Fibroblast of skin of back (primary cell): ENCODE measurements at places on chromosomes 11 and 22.

DNA sequence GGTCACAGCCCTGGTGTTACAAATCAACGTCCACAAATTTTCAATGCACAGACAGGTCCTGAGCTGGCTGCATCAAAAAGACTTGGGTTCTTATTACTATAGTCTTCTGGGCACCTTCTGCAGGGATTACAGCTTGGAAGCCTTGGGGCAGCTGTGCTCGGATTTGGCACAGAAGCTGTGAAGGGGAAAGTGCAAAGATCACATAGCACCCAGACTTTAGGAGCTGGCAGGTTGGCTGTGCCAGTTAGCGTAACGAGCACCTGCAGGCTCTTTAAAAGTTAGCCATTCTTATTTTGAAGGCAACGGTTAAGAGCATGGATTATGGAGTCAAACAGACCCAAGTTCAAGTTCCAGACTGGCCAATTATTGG is 100.4 kb downstream of the ARL14EP start:
- no peak for DNase-seq

- no peak for DNase-seq
Observed at GRCh38 chr22:50573491-50574382, 4.5 kb downstream of the CPT1B start.

- DNase-seq: no peak
Observed at GRCh38 chr11:117669062-117669461, 128.0 kb downstream of the DSCAML1 start.

GRCh38 chr11:105448703-105449079 is 161.2 kb upstream of the GRIA4 start:
- no peak for DNase-seq

DNA sequence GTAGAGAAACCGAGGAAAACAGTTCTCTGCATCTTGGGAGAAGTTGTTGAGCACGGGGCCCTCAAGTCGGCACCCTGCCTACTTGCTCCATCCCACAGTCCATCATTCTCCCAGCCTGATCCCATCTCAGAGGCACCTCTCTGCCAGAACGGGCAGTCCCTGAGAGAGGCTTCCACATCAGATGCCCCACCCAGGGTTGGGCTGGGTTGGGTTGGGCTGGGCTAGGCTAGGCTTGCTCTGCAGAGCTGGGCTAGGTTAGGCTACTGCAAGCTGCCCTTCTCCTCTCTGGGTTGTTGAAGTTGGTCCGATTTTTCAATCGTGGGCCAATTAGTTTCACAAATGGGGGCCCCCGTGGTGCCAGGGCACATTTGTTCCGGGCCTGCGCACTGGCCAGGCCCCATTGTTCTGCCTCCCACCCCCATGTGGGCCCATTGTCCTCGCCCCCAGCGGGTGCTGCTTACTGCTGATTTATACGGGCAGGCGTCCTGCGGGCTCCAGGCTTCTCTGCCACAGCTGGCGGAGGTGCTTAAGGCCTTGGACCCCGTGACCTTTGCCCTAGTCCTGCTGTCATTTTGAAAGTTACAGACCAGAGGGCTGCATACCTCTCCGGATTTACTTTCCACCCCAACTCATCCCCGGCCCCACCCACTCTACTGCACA is 63.7 kb upstream of the NNMT start:
- DNase-seq: no peak

DNA sequence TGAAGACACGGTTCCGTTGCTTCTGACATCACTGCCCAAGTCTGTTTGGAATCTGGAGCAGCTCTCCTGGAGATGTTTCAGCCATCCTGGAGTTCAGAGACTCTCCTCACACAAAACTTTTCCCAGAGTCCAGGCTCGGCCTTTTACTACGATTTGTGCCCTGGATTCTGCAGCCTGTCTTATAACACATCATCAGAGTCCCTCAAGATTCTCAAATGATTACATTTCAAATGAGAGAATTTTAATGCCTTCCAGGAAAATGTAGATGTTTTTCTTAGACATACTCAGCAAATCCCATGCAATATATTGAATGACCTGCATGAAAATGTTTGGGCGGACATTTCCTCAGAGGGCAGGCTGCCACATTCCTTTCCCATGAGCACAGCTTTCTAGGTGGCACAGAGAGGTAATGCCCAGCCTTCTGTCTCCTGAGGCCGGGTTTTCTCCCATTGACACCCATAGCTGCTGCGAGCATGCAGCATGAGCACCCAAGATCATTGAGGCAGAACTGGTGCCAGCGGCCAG is 129.1 kb downstream of the SNX19 start:
- DNase-seq: peak; percentile 47

GRCh38 chr11:83002522-83002921 is 69.2 kb downstream of the RAB30 start:
- DNase-seq: no peak

- DNase-seq: no peak
Observed at GRCh38 chr11:106787454-106787853, 230.8 kb downstream of the GUCY1A2 start.

DNA sequence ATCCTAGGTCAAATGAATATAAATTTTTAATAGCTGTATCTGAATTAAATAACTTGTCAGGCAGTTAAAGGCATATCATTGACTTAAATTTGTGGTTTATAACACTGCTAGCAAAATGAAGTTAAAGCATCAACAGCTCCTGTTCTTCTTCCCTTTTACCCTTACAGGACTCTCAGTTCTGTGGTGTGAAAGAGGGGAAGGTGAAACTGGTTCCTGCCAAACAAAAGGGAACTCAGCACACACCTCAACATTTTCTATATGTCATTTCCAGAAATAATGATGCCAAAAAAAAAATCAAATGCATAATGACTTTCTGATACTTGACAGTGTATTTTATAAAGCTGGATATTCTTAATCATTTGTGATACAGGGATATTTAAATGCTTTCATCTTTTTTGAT is 21.2 kb downstream of the ARL14EP start:
- DNase-seq: no peak

GRCh38 chr11:5624489-5625279 is at the start of gene TRIM34:
TSS of gene TRIM34 (plus strand) at chr11:5625001. CDS start at chr11:5632332, 7,331 bp downstream.
- DNase-seq: peak; percentile 65

- DNase-seq: peak; percentile 26
Observed at GRCh38 chr11:72039031-72039855, 40.5 kb downstream of the IL18BP start.

DNA sequence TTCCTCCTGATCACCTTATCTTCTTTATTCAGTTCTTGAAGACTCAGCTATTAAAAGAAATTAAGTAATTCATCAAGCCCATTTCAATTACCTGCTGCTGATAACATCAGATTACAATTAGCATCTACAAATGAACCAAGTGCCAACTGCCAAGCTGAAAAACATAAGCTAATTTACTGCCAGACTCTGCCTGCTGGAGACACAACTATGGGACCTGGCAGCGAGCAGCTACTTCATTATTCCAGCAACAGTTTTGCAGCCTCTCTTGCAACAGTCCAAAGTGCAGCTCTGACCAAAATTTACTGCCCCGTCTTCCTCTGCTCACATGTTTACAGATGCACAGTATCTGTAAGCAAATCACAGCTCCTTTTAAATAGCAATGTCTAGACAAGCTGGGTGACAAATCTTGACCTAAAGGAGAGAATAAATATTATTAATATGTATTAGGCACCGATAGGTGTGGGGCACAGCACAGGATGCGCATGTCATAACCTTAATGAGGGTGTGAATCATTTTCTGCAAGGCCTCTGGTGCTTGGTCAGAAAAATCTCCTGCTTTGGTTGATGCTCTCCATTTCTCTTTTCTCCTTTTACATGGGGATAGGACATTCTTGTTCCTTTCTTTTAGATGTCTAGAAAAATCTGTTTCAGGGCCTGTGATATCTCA is 232.2 kb upstream of the PITPNB start:
- no peak for DNase-seq

GRCh38 chr11:120467627-120468026 is 43.9 kb upstream of the GRIK4 start:
- peak; percentile 7 for DNase-seq

- DNase-seq: no peak
Observed at GRCh38 chr11:83979593-83979992, 693.4 kb upstream of the CCDC90B start.

GRCh38 chr11:118882491-118882890 is 1.2 kb upstream of the CXCR5 start:
- DNase-seq: no peak

DNA sequence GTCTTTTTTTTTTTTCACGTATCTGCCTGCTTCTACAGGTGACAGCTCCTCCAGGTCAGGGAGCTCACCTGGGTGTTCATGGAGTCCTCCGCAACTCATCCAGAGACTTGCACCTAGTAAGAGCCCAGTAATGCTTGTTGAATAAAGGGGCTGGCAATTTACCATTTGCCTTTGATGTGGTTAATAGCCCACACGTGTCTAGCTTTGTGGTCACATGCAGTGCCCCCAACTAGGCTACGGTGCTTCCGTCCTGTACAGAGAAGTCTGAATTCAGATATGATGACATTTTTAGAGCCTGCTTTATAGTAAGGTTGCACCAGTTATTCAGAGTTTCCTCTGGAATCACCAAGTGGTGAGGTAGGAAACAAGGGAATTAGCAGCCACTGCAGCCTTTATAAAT is 199.4 kb upstream of the MTMR2 start:
- no peak for DNase-seq

DNA sequence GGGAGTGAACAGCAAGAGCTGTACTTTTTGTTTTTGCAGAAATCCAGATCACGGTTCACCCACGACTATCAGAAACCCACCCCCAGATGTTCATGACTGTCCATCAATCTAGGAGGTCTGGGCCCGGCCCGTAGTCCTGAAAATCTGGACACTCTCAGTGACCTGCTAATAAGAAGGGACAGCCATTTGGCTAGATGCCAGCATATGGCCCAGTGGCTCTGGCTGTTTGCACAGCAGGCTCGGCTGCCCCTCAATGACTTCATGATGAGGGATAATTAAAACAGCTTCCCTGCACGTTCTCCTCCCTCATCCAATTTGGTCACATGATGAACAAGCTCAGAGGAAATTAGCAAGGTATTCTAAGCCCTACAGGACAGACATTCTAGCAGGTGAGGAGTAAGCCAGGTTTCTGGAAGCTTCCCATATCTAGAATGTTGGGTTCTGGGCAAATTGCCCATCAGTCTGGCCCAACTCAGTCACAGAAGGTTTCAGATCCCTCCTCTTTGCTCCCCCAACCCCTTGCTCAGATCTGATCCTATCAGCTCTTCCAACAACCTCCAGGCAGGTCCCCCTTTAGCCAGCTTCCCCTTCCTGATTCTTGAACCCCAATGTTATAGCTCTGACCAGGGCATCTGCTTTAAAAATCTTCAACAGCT is 397.3 kb downstream of the SHANK2 start:
- no peak for DNase-seq

DNA sequence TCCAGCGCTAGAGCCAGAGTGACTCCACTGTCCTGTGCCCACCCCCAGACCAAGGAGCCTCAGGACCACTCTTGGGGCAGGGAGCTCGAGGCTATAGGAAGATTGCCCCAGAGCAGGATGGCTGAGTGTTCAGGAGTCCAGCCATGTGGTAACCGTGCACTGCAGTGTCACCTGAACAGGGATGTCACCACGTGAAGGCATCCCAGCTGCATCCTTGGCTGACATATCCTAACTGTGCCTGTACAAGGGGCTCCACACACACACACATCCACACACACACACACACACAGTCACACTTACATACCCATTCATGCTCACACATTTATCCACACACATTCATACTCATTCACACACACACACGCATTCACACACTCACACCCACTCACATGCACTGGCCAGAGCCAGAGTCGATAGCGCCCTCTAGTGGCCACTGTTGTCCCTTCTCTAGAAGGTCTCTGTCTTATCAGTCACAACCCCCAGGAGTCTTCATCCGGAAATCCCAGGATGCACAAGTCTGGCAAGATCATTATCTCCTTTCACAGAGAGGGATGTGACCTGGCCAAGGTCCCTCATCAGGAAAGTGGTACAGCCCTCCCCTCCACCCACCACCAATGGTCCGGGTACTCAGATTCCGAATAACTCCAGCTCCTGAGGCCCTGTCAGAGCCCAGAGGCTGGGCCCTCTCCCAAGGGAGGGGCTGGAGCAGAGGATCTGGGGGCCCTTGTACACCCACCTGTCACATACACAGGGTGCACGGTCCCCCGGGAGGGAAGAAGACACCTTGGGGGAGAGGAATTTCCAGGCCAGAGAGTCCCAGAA is 55.1 kb downstream of the IGLL5 start:
- DNase-seq: peak; percentile 61

DNA sequence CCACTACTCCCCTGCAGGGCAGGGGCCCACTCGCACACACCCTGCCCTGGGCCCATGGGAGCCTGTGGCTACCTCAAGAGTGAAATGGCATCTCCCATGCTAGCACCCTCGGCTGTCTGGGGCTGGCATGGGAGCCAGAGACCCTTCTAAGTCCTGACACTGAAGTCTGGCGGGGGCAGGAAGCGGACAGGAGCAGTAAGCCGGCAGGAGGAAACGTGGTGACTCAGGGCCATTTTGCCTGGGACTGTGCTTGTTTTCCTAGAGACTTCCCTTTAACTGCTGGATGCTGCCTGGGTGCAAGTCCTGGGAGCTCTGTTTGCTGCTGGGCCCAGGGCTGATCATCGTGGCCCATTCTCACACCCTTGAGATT is 16.8 kb downstream of the RELT start:
- no peak for DNase-seq

GRCh38 chr11:110778343-110778742 is 66.1 kb upstream of the ARHGAP20 start:
- DNase-seq: peak; percentile 17

GRCh38 chr11:27894552-27894951 is 194.3 kb upstream of the BDNF start:
- no peak for DNase-seq

DNA sequence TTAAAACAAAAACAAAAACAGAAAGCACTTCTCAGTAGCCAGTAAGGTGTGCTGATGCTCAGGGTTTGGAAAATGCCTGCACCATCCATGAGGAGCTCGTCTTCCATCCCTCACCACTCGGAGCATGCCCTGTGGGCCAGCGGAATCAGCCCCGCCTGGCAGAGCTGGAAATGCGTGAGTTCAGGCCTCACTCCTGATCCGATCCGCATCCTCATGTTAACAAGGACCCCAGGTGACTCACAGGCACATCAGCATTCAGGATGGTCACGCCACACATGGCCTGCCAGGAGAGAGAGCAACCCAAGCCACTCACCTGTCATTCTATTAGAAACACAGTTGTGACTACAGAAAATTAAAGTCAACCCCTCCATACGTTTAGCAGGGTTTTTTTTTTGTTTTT is 188.5 kb downstream of the MPPED1 start:
- no peak for DNase-seq

DNA sequence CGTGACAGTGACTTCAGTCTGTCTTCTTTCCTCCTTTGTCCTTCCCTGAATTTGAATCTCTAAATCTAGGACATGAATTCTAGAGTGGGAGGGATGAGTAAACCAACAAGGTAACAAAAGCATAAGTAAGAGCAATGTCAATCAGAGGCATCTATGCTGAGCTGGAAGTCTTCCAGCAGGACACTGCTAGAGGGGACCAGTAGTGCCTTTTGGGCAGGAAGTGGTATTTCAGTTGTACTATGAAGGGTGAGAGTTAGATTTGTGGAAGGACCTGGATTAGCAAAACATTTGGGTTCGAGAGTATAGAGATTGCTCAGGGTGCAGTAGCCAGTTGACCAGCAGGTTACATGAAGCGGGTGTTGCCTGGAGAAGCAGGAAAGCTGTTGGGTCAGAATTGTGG is 40.3 kb downstream of the MEI1 start:
- no peak for DNase-seq

GRCh38 chr22:20245577-20246367 is 22.3 kb downstream of the RTN4R start:
- DNase-seq: no peak

GRCh38 chr11:19711911-19712280 is 741 bp upstream of the NAV2 start:
- DNase-seq: no peak
